ENCODE measurements at places on chromosomes 1 and 21. TPM values are rescaled to one million over a fixed set of nuclear protein-coding genes. Genes with fewer than 3 reads are reported as not detected.

CA14 gene
- total RNA-seq, result not detected

TNNT2 gene
- total RNA-seq, result not detected

PCBP3 gene
- total RNA-seq, result 1.1 TPM

PLCH2 gene
- 0.16 TPM for total RNA-seq

HSD3B1 gene
- total RNA-seq, result not detected

TSPEAR gene
- total RNA-seq, result not detected

CLDN14 gene
- total RNA-seq, result not detected

S100A4 gene
- total RNA-seq, result 471 TPM

PBX1 gene
- 77.5 TPM for total RNA-seq

RNF2 gene
- 42.7 TPM for total RNA-seq

MACF1 gene
- total RNA-seq, result 135 TPM

ADGRL2 gene
- total RNA-seq, result 81.5 TPM

PCSK9 gene
- total RNA-seq, result 1.1 TPM

NR5A2 gene
- total RNA-seq, result under 0.01 TPM

AGT gene
- total RNA-seq, result 5.7 TPM

CR2 gene
- total RNA-seq, result not detected

VANGL2 gene
- under 0.01 TPM for total RNA-seq

WNT4 gene
- under 0.01 TPM for total RNA-seq

CHRNB2 gene
- not detected for total RNA-seq

SV2A gene
- 16.0 TPM for total RNA-seq

WNT3A gene
- total RNA-seq, result not detected

PLA2G4A gene
- total RNA-seq, result 32.4 TPM

ELAPOR1 gene
- total RNA-seq, result 0.95 TPM

COL24A1 gene
- 0.63 TPM for total RNA-seq

ZSWIM5 gene
- total RNA-seq, result 0.32 TPM

S100A3 gene
- 9.6 TPM for total RNA-seq

ANGPTL3 gene
- total RNA-seq, result not detected

UMODL1 gene
- not detected for total RNA-seq

PFKFB2 gene
- 4.6 TPM for total RNA-seq

CD1D gene
- 0.09 TPM for total RNA-seq

CGN gene
- under 0.01 TPM for total RNA-seq

SFN gene
- total RNA-seq, result 1.8 TPM

IVL gene
- total RNA-seq, result not detected

SPRR2G gene
- not detected for total RNA-seq

PODN gene
- 51.2 TPM for total RNA-seq

MYCL gene
- 0.09 TPM for total RNA-seq

CD101 gene
- 0.60 TPM for total RNA-seq

S100A14 gene
- total RNA-seq, result 2.1 TPM

DNAI4 gene
- 8.4 TPM for total RNA-seq

ZYG11A gene
- 0.63 TPM for total RNA-seq

SLC1A7 gene
- 2.4 TPM for total RNA-seq

ETV3L gene
- not detected for total RNA-seq

SPRR3 gene
- not detected for total RNA-seq

HCRTR1 gene
- not detected for total RNA-seq

AMY1A gene
- total RNA-seq, result not detected

RHBDL2 gene
- 0.79 TPM for total RNA-seq
